ENCODE measurements at places on chromosomes 5 and 9.
A peak's percentile ranks its signal among the peaks of the same experiment; 100 is the strongest.

DNA sequence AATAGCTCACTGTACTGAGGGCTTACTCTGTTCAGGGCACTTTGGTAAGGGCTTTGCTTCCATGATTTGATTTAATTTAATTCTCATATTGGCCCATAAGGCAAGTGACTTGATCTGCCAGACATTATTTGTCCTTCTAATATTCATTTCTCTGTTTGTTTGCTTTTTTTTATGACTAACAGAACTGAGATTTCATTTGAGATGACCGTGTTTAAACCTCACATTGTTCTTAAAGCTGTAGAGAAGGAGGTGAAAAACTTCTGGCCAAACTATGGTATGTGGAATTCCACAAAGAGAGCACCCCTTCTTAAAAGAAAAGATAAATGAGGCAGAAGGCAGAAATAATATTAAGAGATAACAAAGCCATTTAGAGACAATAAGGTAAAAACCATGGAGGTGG lies 775.6 kb upstream of the ACO1 start:
- no peak for DNase-seq

- no peak for DNase-seq
Observed at GRCh38 chr9:138010861-138011260, 133.3 kb downstream of the CACNA1B start.

- DNase-seq, result no peak
Observed at GRCh38 chr9:33264003-33264472, 470 bp downstream of the BAG1 start.

- no peak for DNase-seq
Observed at GRCh38 chr9:38638881-38639576, 18.6 kb upstream of the ANKRD18A start.

DNA sequence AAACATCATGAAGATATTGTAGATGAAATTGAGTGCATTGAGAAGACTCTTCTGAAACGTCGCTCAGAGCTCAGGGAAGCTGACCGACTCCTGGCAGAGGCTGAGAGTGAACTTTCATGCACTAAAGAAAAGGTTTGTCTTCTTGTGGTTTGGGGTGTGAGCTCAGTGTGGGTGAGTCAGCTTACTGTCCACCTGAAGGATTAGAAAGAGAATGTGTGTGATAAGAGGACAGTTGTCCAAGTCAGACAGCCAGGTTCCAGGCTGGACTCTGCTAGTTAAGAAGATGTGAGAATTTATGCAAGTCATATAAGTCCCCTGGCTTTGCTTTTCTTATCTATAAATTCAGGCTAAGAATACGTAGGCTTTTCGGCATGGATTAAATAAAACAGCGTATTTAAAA lies 46.9 kb downstream of the RAB14 start:
- no peak for DNase-seq

GRCh38 chr5:109242518-109242917 lies 167.3 kb downstream of the PJA2 start:
- DNase-seq, result no peak

GRCh38 chr9:114969269-114969668 lies 38.9 kb upstream of the TNFSF8 start:
- no peak for DNase-seq

DNA sequence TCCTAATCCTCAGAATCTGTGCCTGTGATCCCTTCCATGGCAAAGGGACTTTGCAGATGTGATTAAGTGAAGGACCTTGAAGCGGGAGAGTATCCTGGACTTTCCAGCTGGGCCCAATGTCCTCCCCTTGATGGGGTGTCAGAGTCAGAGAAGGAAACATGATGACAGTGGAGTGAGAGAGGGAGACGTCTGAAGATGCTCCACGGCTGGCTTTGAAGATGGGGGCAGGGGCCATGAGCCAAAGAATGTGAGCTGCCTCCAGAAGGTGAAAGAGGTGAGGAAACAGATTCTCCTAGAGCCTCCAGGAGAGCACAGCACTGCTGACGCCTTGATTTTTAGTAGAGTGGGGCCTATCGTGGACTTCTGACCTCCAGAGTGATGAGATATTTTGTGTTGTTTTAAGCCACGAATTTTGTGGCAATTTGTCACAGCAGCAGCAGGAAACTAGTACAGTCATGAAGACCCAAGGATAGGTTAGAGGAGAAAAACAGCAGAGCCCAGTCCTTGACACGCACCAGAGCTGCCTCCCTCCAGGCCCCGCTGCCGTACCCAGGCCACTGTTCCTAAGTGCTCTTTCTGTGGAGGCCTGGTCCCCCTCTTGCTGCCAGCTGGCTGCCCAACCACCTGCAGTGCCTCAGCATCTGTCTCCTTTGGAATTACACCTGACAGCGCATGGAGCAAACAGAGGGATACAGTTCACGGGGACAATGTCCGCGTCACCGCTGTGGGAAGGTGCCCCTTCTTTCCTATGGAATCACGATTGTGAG lies 78.1 kb downstream of the MACROH2A1 start:
- no peak for DNase-seq

DNA sequence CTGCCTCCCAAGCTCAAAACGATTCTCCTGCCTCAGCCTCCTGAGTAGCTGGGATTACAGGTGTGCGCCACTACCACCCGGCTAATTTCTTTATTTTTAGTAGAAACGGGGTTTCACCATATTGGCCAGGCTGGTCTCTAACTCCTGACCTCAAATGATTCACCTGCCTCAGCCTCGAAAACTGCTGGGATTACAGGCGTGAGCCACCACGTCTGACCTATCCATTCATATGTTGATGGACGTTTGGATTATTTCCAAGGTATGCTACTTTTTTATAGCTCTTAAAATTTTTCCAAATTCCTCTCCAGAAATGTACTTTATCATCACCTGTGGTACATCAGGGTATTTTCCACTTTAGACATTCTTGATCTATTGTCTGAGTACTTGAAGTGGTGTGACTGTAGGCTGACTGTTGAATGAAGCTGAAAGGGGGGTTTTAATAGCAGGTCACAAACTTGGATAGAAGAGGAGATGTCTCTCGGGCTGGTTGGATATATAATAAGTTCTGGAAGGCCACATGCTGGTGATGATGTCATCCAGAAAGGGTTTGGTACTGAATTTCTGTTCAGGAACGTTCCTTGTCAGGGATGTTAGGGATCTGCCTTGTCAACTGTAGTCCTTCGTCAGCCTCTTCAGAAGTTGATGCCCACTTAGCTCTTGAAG lies 7.4 kb downstream of the CTNNA1 start:
- DNase-seq, result no peak

DNA sequence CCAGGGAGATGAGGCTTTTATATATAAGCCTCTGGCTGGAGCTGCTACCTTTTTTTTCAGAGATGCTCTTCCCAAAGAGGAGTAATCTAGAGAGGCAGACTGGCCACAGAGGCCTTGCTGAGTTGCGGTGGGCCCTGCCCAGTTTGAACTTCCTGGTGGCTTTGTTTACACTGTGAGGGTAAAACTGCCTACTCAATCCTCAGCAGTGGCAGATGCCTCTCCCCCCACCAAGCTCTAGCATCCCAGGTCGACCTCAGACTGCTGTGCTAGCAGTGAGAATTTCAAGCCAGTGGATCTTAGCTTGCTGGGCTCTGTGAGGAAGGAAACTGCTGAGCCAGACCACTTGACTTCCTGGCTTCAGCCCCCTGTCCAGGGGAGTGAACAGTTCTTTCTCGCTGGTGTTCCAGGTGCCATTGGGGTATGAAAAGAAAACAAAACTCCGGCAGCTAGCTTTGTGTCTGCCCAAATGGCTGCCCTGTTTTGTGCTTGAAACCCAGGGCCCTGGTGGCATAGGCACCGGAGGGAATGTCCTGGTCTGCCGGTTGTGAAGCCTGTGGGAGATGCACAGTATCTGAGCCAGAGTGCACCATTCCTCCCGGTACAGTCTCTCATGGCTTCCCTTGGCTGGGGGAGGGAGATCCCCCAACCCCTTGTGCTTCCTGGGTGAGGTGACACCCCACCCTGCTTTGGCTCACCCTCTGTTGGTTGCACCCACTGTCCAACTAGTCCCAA lies 219.5 kb upstream of the IZUMO3 start:
- DNase-seq, result no peak

GRCh38 chr5:134000696-134001453 lies 3.9 kb downstream of the VDAC1 start:
- no peak for DNase-seq

GRCh38 chr9:613771-614347 lies 227.6 kb upstream of the DMRT1 start:
- DNase-seq, result peak; percentile 6

GRCh38 chr9:114037961-114038723 lies 40.0 kb downstream of the AMBP start:
- DNase-seq, result no peak

DNA sequence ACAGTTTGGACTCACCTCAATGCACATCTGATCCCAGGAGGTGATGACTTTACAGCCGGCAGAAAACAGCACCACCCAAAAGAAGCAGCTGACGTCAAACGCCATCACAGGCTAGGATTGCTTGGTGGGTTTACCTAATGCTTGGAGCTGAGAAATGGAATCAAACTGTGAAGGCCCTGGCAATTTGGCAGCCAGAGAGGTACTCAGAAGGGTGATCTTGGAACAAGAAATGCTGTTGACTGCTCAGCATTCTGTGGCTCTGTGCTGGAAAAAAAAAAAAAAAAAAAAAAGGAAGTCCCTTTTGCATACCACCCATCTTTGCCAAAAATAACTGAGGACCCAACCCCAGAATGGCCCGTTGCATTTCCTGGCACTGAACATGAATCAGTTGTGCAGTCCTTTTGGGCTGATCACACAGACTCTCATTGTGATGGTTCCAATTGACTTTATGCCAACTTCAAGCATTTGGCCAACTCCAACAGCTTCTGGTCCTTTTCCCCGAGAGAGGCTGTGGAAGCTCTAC lies at the start of gene CD180:
Gene CD180, minus strand, starts transcription at position 263 of the 523 bp plus-strand sequence. Its CDS starts 158 bp downstream, at position 105.
- DNase-seq, result no peak

- no peak for DNase-seq
Observed at GRCh38 chr9:131963072-131964030, 116.3 kb downstream of the MED27 start.

- no peak for DNase-seq
Observed at GRCh38 chr5:160456480-160457177, 35.0 kb downstream of the PTTG1 start.

DNA sequence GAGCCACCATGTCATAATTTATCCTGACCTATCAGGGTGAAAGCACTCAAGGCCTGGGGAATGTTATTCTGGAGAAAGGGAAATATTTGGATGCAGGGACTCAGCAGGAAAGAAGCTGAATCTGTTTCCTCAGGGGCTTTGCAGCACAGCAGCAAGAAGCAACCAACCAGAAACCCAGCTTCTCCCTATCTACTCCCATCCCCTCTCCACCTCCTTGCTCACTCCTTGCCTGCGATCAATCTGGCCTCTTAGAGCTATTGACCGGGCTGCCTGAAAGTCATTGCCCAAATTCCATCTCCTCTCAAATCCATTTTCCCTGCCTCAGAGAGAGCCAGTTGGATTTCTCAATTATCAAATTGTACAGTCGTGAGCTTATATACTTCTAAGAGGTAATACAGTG lies 542.0 kb upstream of the TRPC7 start:
- DNase-seq, result no peak

GRCh38 chr5:135254183-135254582 lies 144.8 kb downstream of the MACROH2A1 start:
- no peak for DNase-seq

GRCh38 chr9:81150016-81150625 lies 539.2 kb downstream of the TLE1 start:
- no peak for DNase-seq

DNA sequence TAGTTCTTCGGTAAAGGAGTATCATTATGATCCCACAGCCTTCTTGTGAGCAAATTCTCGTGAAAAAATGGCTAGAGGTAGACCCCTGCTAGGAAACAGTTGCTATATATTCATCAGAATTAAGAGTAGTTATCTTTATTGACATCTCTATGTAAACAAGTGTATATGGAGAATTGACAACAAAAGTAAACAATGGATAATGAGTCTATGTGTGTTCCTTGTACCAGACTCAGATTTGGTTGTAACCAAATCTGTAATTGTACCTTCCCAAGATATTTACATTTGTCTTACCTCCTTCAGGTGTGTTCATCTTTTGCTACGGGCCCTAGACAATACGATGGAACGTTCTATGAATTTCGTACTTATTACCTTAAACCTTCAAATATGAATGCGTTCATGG lies 2.1 kb downstream of the NIPSNAP3B start:
- DNase-seq, result no peak

GRCh38 chr5:161598686-161599085 lies 52.2 kb upstream of the GABRB2 start:
- DNase-seq, result no peak

DNA sequence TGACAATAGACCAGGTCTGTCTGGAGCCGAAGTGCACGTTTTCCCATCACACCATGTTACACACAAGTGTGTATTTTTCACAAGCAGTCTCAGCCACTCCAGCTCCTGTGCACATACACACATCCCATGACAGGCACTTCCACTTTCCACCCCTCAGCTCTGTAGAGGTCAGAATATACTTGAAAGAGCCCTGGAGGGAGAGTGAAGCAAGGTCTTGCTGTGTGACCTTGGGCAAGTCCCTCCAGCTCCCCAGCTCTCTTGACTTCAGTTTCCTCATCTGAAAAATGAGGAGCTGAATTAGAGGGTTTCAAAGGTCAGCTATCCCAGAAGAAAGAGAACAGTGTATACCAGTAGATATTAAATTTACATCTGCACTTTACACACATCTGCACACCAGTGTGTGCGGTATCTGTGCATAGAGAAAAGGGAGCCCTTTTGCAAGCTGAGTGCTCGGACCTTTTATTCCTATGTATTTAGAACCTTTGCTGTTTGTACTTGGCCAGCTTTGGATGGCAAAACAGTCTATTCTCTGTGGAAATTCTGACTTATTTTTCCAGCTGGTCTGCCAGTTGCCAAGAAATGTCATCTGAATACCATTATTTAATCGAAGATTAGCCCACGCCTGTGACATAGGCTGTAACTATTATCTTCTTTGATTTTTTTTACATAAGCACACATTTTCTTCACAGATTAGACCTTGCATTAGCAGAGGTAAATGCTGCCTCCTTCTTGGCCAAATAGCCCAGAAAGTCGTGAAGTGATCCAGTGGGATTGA lies 528.0 kb downstream of the BNC2 start:
- no peak for DNase-seq

Measured in activated CD4-positive, alpha-beta T cell treated with anti-CD3 and anti-CD28 coated beads for 24 hours (primary cell).